ENCODE measurements at places on chromosomes 12 and 14. TPM values are rescaled to one million over a fixed set of nuclear protein-coding genes. Genes with fewer than 3 reads are reported as not detected.

Gene GPR65
- 23.6 TPM for total RNA-seq

Gene PRB2
- not detected for total RNA-seq

DNA sequence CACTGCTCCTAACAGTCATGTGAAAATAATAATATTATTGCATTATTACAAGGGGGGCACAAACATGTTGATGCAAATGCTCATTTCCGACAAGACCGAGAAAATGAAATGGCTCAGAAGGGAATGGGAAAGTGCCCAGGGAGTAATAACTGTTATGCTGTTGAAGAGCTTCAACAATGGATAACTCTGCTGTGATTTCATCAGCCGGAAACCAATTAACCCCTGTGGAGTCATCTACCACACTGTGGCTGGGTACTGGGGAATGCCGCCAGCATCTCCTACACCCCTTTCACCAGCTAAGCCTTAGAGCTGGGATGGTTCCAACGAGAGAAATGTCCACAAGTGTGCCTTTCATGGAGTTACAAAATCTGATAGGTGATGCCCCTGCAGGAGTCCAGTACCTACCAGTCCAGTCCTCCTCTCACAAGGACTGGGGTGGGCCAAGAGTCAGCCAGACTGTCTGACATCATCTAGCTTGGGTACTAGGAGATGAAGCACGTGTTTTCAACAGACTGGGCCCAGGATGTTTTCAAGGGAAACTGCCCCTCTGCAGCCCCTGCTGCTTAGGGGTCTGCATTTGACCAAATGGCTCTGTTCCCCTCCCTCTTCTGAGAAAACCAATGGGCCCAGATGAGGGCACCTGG is 509.3 kb upstream of the CCDC196 start:
- no peak for DNase-seq
- no peak overlapping the region for H3K27ac ChIP-seq
- H3K36me3 ChIP-seq: peaks cover 3% of the 10 kb centered on the region
- no peak overlapping the region for H3K4me3 ChIP-seq

- no peak overlapping the region for H3K4me3 ChIP-seq
- H3K4me1 ChIP-seq: peaks cover 13% of the 10 kb centered on the region
- H3K36me3 ChIP-seq: peaks cover 15% of the 10 kb centered on the region
- H3K27ac ChIP-seq: no peak overlapping the region
These were observed 19.7 kb downstream of the DUSP16 start for GRCh38 chr12:12542964-12543363.

- H3K27me3 ChIP-seq: no peaks in the 10 kb centered on the region
- H3K36me3 ChIP-seq: peaks cover 48% of the 10 kb centered on the region
- no peak overlapping the region for H3K4me3 ChIP-seq
- peaks cover 24% of the 10 kb centered on the region for H3K4me1 ChIP-seq
- peak overlapping the region; percentile 56 for H3K27ac ChIP-seq
- DNase-seq: no peak
These were observed 210.8 kb upstream of the BTG1 start for GRCh38 chr12:92356425-92356824.

- no peak overlapping the region for H3K4me3 ChIP-seq
- no peak for DNase-seq
- no peaks in the 10 kb centered on the region for H3K36me3 ChIP-seq
- H3K4me1 ChIP-seq: no peaks in the 10 kb centered on the region
- no peak overlapping the region for H3K27ac ChIP-seq
These were observed 65.9 kb downstream of the AVPR1A start for GRCh38 chr12:63085120-63085519.
